ENCODE measurements at places on chromosomes 12 and 14. TPM values are rescaled to one million over a fixed set of nuclear protein-coding genes. Genes with fewer than 3 reads are reported as not detected.

The CIT gene
- 6.1 TPM for polyA plus RNA-seq

The PLEKHD1 gene
- not detected for polyA plus RNA-seq

The REC8 gene
- 32.2 TPM for polyA plus RNA-seq

The SYNDIG1L gene
- polyA plus RNA-seq, result 3.0 TPM

The SLC25A47 gene
- polyA plus RNA-seq, result 1.1 TPM

The MLEC gene
- polyA plus RNA-seq, result 177 TPM

The GUCY2C gene
- 105 TPM for polyA plus RNA-seq

The KERA gene
- 0.03 TPM for polyA plus RNA-seq

The C14orf39 gene
- polyA plus RNA-seq, result 0.06 TPM

The TM9SF1 gene
- polyA plus RNA-seq, result 37.7 TPM

The KIF5A gene
- polyA plus RNA-seq, result 0.27 TPM

The GPRC5D gene
- not detected for polyA plus RNA-seq

The SMCO2 gene
- polyA plus RNA-seq, result 0.34 TPM
